ENCODE measurements at places on chromosomes 2 and 18.

DNA sequence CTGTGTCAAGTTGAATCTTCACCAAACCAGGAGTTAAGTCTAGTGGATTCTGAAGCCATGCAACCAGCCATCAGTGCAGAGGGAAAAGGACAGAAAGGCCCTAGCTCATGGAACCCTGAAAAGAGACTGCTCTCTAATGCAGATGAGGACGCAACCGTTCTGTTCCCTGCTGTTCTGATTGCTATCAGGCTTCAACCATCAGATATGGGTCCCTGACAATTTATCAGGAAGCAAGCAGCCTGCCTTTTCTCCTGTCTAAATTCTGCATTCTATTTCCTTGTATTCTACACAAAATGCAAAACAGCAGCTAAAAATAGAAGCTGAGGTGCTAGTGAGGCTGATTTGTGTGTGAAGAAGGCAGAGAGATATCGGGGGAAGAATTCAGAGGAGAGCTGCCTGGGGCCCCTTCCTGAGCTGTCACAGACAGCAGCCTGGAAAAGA, 68.4 kb upstream of the RTN4 start:
- no peak for DNase-seq

DNA sequence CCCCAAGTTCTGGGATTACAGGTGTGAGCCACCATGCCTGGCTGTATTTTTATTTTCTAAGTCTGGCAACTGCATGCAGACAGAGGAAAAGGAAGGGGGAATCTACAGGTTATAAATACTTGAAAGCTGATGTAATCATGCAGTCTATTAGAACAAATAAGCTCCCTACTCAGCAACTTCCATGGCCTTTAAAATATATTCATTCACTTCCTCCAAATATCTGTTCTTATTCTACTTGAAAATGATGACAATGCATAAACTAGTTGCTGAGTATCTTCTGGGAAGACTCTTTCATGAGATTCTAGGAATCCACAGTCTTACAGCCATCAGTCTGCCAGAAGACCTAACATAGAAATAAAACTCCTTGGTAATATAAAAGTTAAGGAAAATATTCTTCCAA, 66.9 kb upstream of the NCKAP5 start:
- no peak for DNase-seq

DNA sequence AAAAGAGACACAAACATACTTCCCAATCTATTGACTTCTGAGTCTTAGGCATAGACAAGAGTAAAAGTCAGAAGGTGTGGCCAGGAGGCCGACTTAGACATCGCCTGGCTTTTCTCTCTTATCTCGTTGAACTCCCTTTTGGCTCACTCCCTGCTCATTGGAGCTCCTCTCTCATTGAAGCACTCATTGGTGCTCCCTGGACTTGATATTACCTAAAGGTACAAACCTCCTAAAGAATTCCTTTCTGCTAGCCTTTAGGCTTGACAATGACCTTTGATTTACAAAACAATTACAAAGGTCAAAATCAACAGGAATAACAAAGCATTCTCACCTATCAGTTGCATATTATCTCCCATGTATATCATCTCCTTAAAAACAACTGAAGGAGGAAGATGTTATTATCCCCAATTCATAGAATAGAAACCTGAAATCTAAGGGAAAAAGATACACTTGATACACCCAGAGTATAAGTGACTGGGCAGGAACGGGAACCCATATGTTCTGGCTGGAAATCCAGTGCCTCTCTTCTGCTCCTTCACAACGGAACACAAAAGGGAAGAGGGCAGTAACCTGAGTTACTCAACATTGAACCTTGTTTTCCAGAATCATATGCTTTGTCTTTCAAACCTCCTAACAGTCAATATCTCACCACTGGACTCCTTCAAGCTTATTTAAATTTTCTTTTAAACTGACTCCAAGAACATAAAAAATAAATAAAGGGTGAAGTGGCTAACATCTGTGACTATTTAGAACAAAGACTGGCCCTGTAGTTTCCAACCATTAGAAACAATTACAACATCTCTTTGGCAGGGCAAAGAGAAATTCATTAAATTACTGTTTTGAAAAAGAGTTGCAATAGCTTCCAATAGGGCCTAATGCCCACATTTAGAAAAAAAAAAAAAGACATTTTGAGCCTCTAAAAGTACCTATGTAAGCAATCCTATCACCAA, 1247.9 kb downstream of the LRP1B start:
- DNase-seq, result no peak

DNA sequence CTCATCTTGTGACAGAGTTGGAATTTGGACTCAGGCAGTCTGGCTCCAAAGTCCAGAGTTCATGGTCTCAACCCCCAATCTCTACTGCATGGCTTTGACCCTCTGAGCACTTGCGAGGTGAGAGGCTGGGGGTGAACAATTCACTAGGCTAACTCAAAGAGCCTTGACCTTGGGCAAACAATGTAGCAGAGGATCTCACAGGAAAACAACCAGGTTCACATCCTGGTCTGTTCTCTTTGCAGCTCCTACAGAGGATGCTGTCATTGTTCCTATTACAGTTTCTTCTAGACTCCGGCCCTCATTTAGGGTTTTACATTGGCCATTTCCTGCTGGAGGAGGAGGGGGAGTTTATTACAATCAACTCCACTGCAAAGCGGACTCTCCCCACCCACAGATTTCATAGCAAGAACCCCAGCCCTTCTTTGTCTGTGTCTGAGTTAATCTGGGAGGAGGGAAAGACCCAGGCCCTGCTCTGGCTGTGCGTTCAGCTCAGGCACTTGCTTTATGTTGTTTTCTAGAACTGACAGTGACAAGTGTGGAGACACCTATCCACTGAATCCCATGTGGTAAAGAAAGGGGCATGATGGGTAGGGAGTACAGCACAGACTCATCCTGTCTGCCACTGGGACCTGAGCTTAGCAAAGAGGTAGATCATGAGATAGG, 101.6 kb downstream of the LBH start:
- no peak for DNase-seq

GRCh38 chr2:131145040-131145439, 39.9 kb downstream of the PLEKHB2 start:
- DNase-seq, result no peak

DNA sequence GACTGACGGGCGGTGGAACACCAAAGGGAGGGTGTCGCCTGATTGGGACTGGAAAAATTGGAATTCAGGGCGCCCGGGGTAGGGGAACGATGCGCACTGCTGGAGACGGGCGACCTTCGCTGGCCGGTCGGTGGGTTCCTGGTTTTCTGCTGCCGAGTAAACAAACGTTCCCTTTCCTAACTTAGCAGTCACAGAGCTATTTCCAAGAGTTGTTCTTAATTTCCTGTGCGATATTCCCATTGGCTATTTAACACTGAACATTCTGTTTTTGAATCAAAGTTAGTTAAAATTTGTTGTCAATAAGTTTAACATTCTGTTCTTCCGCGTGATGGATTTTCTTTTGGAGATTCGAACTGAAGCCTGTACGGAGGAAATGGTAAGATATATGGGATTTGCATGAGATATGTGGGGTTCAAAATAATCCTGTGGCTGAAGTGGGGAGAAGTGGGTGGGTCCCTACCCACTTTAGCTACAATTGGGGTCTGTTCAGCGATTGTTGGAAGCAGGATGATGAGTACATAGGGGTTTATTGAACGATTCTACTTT, 862 bp downstream of the C18orf54 start:
- no peak for DNase-seq

GRCh38 chr2:21415234-21415633, 291.5 kb downstream of the TDRD15 start:
- no peak for DNase-seq

DNA sequence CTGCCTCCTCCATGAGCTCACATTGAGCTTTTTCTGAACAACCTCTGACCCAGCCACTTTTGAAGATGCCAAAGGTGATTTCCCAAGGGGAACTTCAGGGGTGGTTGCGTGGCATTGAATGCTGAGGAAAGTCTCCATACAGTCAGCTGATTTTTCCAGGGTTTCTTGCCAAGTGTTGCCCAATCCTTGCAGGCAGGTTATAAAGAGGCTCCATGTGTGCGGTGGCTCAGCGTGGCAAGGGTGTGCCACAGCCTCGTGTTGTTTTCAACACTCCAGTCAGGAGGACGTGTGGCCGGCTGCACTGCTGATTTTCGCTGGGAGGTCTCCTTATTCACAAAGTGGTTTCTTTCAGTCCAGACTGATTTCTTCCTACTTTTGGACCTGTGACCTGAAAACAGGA, 81.4 kb upstream of the GATA6 start:
- no peak for DNase-seq

Measured in amygdala (tissue), 56 donors.